ENCODE measurements at places on chromosomes 1 and 21. TPM values are rescaled to one million over a fixed set of nuclear protein-coding genes. Genes with fewer than 3 reads are reported as not detected.

COL6A2 gene
- total RNA-seq, result 14.9 TPM

NR5A2 gene
- total RNA-seq, result 5.2 TPM

BATF3 gene
- 33.7 TPM for total RNA-seq

VHLL gene
- not detected for total RNA-seq

SLC22A15 gene
- 0.93 TPM for total RNA-seq

SPEN gene
- 40.5 TPM for total RNA-seq

FAM163A gene
- not detected for total RNA-seq

C1orf122 gene
- 68.6 TPM for total RNA-seq

PYHIN1 gene
- total RNA-seq, result not detected

ATP1A4 gene
- total RNA-seq, result not detected

BGLAP gene
- 0.46 TPM for total RNA-seq

CNIH3 gene
- total RNA-seq, result 0.25 TPM

FDPS gene
- 160 TPM for total RNA-seq

LCE1A gene
- total RNA-seq, result not detected

MNDA gene
- total RNA-seq, result not detected

CELA3A gene
- total RNA-seq, result not detected

SAMD11 gene
- total RNA-seq, result 37.1 TPM

C1QB gene
- not detected for total RNA-seq

PRAMEF33 gene
- not detected for total RNA-seq

SYNC gene
- 12.4 TPM for total RNA-seq

GJA8 gene
- total RNA-seq, result not detected

AMY1A gene
- total RNA-seq, result not detected

NHLH2 gene
- total RNA-seq, result not detected

VWA1 gene
- total RNA-seq, result 18.3 TPM

RSPO1 gene
- total RNA-seq, result 0.09 TPM

PGM1 gene
- total RNA-seq, result 33.6 TPM

WLS gene
- total RNA-seq, result 18.8 TPM

FAM151A gene
- total RNA-seq, result 0.05 TPM

PPP2R5A gene
- 23.1 TPM for total RNA-seq

TMEM52 gene
- 1.0 TPM for total RNA-seq

FCRL6 gene
- total RNA-seq, result not detected

ITLN2 gene
- 0.24 TPM for total RNA-seq

ZSWIM5 gene
- total RNA-seq, result 0.49 TPM

IFI44L gene
- total RNA-seq, result 0.09 TPM

PLA2G2D gene
- total RNA-seq, result not detected

CCDC30 gene
- 0.59 TPM for total RNA-seq

PAX7 gene
- 0.57 TPM for total RNA-seq

FNDC5 gene
- total RNA-seq, result 0.44 TPM

CFHR2 gene
- not detected for total RNA-seq

CENPF gene
- 74.1 TPM for total RNA-seq

CLCNKB gene
- total RNA-seq, result 0.08 TPM

NID1 gene
- total RNA-seq, result 8.1 TPM

ZYG11B gene
- 5.7 TPM for total RNA-seq

SMCP gene
- not detected for total RNA-seq

CCDC18 gene
- 5.3 TPM for total RNA-seq

C1QA gene
- not detected for total RNA-seq

OVAAL gene
- total RNA-seq, result 0.12 TPM

DMBX1 gene
- total RNA-seq, result 0.68 TPM

DISP3 gene
- 0.31 TPM for total RNA-seq

CFAP74 gene
- total RNA-seq, result 0.08 TPM

MATN1 gene
- 0.15 TPM for total RNA-seq

UBE2J2 gene
- 46.4 TPM for total RNA-seq

OR14K1 gene
- total RNA-seq, result not detected
